ENCODE measurements at places on chromosomes 5 and 9.

GRCh38 chr5:149060325-149060724, 2.5 kb downstream of the SH3TC2 start:
- H3K36me3 ChIP-seq, result no peaks in the 10 kb centered on the region
- no peak for DNase-seq
- H3K4me3 ChIP-seq, result no peak overlapping the region
- H3K27ac ChIP-seq, result no peak overlapping the region
- H3K4me1 ChIP-seq, result peaks cover 32% of the 10 kb centered on the region

DNA sequence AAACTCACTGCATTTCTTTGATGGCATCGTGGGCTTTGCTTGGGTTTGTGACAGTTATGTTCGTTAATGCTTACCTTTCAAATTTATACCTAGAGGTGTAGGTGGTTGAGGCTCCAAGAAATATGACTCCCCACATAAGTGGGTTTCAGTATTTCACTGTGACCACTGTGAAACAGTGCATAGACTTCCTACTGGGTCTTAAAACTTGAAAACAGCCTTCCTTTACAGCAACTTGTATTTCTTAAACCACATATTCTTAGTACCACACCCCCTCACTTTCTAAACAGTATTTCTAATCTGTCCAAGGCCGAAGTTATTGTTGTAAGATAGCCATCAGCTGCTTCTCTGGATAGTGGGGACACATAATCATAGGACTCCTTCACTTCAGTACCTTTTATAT, 48.3 kb downstream of the TMEFF1 start:
- H3K27ac ChIP-seq, result no peak overlapping the region
- no peaks in the 10 kb centered on the region for H3K36me3 ChIP-seq
- no peak overlapping the region for H3K4me3 ChIP-seq
- no peaks in the 10 kb centered on the region for H3K27me3 ChIP-seq
- no peak for DNase-seq

DNA sequence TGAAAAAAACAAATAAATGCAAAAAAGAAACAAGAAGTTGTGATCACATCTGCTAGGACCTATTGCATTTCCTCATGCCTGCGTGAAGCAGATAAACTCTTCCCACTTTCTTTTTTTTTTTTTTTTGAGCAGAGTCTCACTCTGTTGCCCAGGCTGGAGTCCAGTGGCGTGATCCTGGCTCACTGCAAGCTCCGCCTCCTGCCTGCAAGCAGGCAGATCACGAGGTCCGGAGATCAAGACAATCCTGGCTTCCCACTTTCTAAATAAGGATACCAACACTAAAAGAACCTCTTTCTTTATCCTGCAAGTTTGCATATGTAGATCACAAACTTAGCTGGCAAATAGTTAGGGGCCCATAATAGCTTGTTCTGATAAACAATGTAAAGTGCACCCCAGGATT, 128.6 kb downstream of the ASTN2 start:
- H3K36me3 ChIP-seq, result no peaks in the 10 kb centered on the region
- no peaks in the 10 kb centered on the region for H3K27me3 ChIP-seq
- no peak overlapping the region for H3K4me3 ChIP-seq
- no peaks in the 10 kb centered on the region for H3K4me1 ChIP-seq
- no peak for DNase-seq

DNA sequence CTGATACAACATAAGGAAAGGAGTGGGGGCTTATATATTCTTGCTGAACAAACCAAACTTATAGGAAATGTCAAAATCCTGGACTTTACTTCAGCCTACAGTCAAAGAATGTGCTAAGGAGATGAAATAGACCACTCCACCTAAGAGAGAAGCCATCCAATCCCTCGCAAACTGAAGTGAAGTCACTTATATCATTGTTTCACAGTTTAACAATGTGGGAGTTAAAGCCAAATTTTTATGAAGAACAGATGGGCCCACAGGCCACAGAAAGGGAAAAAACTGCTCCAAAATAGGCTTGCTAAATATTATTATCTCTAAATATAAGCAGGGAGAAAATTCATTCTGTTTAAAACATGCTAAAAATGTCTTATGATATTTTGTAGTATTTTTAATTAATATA, 233.3 kb downstream of the GAS1 start:
- H3K27ac ChIP-seq, result no peak overlapping the region
- DNase-seq, result no peak
- H3K4me3 ChIP-seq, result no peak overlapping the region
- H3K36me3 ChIP-seq, result no peaks in the 10 kb centered on the region
- no peaks in the 10 kb centered on the region for H3K4me1 ChIP-seq

GRCh38 chr9:74501570-74501969, 4.4 kb downstream of the RORB start:
- DNase-seq, result no peak
- peaks cover 76% of the 10 kb centered on the region for H3K27me3 ChIP-seq
- no peak overlapping the region for H3K4me3 ChIP-seq
- H3K36me3 ChIP-seq, result no peaks in the 10 kb centered on the region
- H3K27ac ChIP-seq, result no peak overlapping the region

DNA sequence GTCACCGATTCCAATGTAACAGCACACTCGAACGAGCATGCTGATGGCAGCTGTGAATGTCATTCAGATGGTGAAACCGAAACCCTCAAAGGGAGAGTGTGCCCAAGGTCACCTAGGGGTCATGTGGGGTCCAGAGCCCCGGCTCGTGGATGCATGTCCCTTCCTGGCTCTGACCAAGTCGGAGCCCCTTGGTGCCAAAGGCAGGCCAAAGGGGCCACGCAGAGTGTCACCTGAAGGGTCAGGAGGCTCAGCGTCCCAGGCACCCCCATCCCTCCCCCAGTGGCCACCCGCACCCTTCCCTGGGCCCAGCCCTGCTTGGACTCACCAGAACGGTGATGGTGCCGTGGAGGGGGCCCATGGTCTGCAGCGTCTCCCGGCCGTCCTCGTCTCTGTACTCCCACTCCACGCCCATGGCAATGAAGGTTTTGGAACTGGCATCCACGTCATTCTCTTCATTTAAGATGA, 69.5 kb downstream of the ZNF354C start:
- DNase-seq, result no peak
- H3K4me1 ChIP-seq, result no peaks in the 10 kb centered on the region
- H3K27me3 ChIP-seq, result no peaks in the 10 kb centered on the region
- H3K4me3 ChIP-seq, result no peak overlapping the region
- H3K27ac ChIP-seq, result no peak overlapping the region

DNA sequence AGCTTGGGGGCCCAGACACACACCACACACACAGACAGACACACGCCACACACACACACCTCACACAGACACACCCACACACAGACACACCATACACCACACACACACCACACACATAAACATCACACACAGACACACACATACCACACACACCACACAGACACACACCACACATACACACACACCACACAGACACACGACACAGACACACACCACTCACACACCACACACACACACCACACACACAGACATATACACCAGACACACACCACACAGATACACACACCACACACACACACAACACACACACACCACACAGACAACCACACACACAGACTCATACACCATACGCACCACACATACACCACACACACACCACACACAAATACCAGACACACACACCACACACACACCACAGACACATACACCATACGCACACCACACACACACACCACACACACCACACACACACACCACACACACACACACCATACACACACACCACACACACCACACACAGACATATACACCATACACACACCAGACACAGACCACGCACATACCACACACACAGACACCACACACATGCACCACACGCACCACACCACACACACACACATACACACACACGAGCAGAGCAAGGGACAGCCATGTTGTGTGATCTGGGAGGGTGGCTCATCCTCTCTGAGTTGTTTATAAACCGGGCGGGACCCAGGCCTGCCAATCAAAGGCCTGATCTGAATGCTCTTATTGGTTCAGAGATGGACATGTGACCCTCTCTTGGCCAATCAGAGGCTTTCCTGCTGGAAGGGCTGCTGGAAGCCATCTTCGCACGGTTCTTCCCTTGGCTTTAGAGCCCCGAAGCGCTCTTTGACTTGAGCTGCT, 148.3 kb downstream of the GAPVD1 start:
- no peak overlapping the region for H3K27ac ChIP-seq
- H3K36me3 ChIP-seq, result no peaks in the 10 kb centered on the region
- no peak overlapping the region for H3K4me3 ChIP-seq

GRCh38 chr5:114648940-114649339, 287.1 kb downstream of the KCNN2 start:
- no peak for DNase-seq
- H3K27ac ChIP-seq, result no peak overlapping the region
- H3K4me1 ChIP-seq, result no peaks in the 10 kb centered on the region
- H3K27me3 ChIP-seq, result no peaks in the 10 kb centered on the region
- no peak overlapping the region for H3K4me3 ChIP-seq

DNA sequence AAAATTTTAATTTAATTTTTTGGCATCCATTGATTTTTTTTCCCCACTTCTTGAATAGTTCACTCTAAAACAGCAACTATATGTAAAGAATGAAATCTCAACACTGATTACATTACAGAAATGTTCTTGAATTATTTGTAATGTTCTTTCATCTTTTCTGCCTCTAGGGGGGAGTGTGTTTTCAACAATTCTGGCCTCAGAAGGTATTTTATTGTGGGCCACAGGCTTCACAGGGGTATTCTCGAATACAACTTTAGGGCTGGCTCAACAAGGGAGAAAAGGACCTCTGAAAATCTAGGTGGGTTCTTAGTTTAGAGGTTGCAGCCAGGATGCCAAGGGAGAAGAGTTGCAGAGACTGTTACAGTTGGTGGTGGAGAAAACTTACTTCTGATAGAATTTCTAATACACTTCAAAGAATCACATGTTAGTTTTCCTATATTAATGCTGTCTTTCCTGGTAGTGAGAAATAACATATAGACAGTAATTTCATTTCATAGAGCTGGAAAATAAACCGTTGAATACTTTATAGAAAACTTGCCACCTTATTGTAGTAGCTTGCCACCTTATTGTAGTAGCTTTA, 3.6 kb upstream of the NPR3 start:
- no peaks in the 10 kb centered on the region for H3K36me3 ChIP-seq
- H3K27me3 ChIP-seq, result peaks cover 19% of the 10 kb centered on the region
- H3K27ac ChIP-seq, result no peak overlapping the region
- H3K4me1 ChIP-seq, result peaks cover 38% of the 10 kb centered on the region

- no peaks in the 10 kb centered on the region for H3K4me1 ChIP-seq
- H3K4me3 ChIP-seq, result no peak overlapping the region
- DNase-seq, result peak; percentile 15
- no peaks in the 10 kb centered on the region for H3K27me3 ChIP-seq
- H3K27ac ChIP-seq, result peak overlapping the region; percentile 47
These were observed 144.7 kb downstream of the KDM4C start for GRCh38 chr9:6902423-6902822.

DNA sequence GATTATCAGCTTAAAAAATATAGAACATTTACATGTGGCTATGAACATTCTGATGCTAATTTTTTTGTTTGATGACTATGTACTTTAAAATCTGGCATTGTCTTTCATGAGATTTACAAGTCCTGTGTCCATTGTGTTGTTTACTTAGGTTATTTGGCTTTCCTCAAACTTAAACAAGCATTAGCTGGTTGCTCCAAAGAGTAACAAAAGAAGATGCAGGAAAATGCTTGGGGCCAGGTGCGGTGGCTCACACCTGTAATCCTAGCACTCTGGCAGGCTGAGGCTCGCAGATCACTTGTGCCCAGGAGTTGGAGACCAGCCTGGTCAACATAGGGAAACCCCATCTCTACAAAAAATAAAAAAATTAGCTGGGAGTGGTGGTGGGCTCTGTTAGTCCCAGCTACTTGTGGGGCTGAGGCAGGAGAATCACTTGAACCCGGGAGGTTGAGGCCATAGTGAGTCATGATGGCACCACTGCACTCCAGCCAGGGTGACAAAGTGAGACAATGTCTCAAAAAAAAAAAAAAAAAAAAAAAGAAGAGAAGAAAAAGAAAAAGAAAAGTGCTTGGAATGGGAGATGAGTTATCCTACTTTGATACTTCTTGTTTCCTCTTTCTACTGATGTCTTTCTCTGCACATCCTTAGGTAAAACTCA, 39.7 kb downstream of the PAM start:
- no peak overlapping the region for H3K4me3 ChIP-seq
- H3K36me3 ChIP-seq, result no peaks in the 10 kb centered on the region
- H3K4me1 ChIP-seq, result no peaks in the 10 kb centered on the region
- H3K27me3 ChIP-seq, result no peaks in the 10 kb centered on the region

GRCh38 chr9:130772185-130772584, 62.9 kb upstream of the ABL1 start:
- no peaks in the 10 kb centered on the region for H3K27me3 ChIP-seq
- H3K4me1 ChIP-seq, result peaks cover 17% of the 10 kb centered on the region
- H3K36me3 ChIP-seq, result no peaks in the 10 kb centered on the region
- H3K4me3 ChIP-seq, result no peak overlapping the region
- DNase-seq, result no peak
- no peak overlapping the region for H3K27ac ChIP-seq

GRCh38 chr5:149895416-149896345, 48.9 kb downstream of the PDE6A start:
- H3K27ac ChIP-seq, result no peak overlapping the region
- H3K27me3 ChIP-seq, result no peaks in the 10 kb centered on the region
- no peak for DNase-seq

GRCh38 chr9:73548201-73548600, 396.5 kb downstream of the ANXA1 start:
- H3K4me1 ChIP-seq, result no peaks in the 10 kb centered on the region
- H3K36me3 ChIP-seq, result no peaks in the 10 kb centered on the region
- H3K4me3 ChIP-seq, result no peak overlapping the region

DNA sequence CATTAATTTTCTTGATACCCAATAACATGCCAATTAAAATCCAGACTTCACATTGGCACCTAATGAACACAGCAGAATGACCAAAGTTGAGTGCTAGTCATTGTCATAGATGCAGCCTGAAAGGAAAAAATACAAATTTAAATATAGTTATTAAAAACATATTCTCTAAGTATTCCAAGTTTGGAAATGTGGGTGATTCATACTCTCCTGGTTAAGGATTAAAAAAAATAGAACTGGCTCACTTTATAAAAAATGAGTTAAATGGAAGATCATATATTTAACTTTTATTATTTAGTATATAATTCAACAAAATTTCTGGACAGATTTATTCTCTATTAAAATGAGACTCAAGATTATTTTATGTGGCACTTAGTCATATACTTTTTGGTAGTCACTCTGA, 33.2 kb upstream of the RICTOR start:
- no peak overlapping the region for H3K4me3 ChIP-seq
- peaks cover 97% of the 10 kb centered on the region for H3K36me3 ChIP-seq
- H3K4me1 ChIP-seq, result no peaks in the 10 kb centered on the region
- H3K27ac ChIP-seq, result no peak overlapping the region

- no peak overlapping the region for H3K27ac ChIP-seq
- no peaks in the 10 kb centered on the region for H3K36me3 ChIP-seq
These were observed 287.5 kb downstream of the SMARCA2 start for GRCh38 chr9:2302606-2303005.

- no peak for DNase-seq
- no peaks in the 10 kb centered on the region for H3K36me3 ChIP-seq
- peaks cover 29% of the 10 kb centered on the region for H3K27me3 ChIP-seq
- H3K27ac ChIP-seq, result no peak overlapping the region
These were observed 118.4 kb upstream of the PRSS3 start for GRCh38 chr9:33676746-33677505.

GRCh38 chr9:76703270-76703669, 61.0 kb upstream of the PCA3 start:
- H3K4me1 ChIP-seq, result peaks cover 5% of the 10 kb centered on the region
- H3K36me3 ChIP-seq, result no peaks in the 10 kb centered on the region
- peak overlapping the region; percentile 8 for H3K4me3 ChIP-seq
- H3K27me3 ChIP-seq, result no peaks in the 10 kb centered on the region
- no peak overlapping the region for H3K27ac ChIP-seq

Measured in CD14-positive monocyte (primary cell).